AG04449 (cell line): ENCODE measurements at places on chromosomes 6 and 20.

DNA sequence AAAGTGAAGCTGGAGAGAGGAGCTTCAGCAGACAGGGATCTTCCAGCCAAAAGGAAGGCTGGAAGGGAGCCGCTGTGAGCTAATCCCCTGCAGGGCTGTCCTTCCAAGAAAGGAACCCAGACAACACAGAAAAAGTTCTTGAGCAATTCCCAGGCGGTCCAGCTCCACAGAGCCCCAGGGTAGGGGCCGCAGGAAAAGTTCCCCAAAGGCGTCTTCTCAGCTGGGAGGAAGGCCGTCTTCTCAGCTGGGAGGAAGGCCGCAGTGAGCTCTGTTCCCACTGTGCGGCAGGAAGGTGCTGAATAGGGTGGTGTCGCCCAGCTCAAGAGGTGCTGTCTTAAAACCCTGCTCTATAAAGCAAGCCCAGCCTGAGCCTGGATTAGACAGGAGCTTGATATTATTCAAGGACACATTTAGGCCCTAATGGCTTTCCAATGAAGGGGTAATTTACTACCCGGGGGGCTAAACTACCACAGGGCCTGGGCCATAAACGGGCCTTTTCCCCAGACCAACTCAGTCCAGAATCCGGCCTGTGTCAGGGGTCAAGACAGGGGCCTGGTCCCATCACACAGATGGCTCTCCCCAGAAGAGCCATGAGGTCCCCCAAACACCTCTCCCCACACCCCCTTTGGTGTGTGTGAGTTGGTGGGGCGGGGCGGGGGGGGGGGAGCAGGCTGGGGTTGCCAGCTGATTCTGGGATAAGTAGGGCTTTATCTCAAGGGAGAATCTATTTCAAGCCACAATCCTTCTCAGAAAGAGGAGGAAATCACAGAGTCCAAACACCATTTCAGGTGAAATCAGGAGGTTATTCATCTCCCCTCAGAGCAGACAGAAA is 103.6 kb downstream of the NOL4L start:
- no peak for DNase-seq

DNA sequence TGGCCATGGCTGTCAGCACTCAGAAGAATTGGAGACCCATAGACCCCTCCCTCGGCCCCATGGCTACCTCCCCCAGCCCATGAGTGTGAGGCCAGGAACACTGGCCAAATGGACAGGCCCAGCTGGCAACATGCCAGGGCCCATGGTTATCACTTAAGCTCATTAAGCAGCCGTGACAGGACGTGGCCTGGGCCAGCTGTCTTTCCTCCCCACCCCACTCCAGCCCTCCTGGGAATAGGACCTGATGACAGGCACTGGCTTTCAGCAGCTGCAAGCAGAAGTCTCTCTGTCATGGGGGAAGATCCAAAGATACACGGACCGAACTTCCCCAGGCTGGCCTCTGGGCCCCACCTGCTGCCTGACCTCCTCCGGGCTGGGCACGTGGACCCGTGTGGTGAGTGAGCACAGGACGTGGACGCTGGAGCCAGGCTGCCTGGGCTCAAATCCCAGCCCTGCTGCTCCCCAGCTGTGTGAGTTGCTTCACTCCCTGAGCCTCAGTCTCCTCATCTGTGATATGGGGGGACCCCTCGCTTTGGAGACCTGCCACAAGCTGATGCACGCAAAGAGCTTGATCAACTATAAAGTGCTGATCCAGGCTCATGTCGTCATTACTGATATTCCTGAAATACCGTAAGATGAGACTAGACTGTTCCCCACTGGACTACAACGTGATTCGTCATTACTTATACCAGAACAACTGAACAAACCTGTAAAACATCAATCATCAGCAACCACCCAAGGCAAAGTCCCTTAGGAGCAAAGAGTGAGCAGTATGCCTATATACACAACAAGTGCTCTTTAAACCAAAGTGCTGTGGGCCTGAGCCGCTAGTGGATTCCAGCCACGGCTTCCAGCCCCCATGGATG is 22.0 kb upstream of the VSTM2L start:
- no peak for DNase-seq

DNA sequence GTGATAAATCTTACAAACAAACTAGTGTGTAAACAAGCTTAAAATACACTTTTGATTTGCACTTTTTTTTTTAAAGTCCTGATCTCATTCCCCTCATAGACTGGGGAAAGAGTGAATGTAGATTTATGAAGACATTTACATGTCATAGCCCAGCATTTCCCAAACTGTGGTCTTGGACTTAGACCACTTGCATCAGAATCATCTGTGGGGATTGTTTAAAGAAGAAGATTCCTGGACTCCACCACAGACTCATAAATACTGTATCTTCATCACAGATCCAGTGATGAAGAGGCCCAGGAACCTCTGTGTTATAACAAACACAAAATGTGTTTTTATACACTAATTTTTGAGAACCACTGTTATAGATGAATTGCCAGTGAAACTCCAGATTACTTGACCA is 99.5 kb downstream of the KCNQ5 start:
- DNase-seq = no peak

GRCh38 chr6:84641076-84641475 is 123.3 kb downstream of the TBX18 start:
- no peak for DNase-seq

GRCh38 chr6:129312880-129313279 is 397.1 kb downstream of the ARHGAP18 start:
- DNase-seq = peak; percentile 54

DNA sequence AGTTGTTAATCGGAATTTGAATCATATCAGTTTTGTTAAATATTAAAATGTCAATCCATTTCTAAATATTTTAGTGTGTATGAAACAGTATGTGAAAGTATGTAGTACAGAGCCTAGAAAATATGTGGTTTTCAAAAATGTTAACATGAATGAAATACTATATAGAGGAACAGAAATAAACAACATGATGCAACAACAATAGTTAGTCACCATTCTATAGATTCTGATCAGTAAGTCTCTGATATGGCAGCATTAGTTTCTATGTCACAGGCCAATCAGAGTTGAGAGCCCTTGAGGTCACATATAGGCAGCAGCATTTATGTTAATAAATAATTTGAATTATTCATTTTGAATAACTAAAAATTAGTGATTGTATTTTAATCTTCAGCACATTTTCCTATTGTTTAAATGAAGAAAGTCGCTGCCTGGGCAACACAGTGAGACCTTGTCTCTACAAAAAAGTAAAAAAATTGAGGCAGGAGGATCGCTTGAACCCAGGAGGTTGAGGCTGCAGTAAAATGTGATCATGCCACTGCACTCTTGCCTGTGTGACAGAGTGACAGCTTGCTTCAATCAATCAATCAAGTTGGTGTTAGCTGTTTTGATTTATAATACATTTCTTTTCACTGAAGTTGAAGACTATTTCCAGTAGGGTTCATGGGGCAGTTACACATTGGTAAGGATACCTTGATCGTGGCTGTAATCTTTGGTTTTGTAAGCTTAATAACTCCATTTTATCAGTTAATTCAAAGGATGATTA is 11.5 kb upstream of the MAP3K7 start:
- no peak for DNase-seq

DNA sequence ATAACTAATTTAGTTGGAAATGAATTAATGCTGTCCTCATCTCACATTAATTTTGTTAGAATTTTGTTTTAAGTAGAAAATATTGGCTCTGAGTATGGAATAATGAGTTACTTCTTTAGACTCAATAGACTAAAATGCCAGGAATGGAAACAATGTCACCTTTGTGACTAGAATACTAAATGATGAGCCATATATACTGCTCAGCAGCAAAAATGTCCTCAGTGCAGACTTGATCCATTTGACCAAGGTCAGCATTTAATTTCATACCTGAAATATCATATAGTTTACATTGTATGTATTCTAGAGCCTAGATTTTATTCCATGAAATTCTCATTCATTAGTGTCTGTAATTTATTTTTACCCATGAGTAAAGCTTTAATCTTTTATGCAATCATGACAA is 217.7 kb downstream of the ADGRB3 start:
- DNase-seq = no peak

- DNase-seq = no peak
Observed at GRCh38 chr20:4099905-4100675, 84.7 kb upstream of the RNF24 start.

GRCh38 chr20:13202565-13202964 is 18.5 kb upstream of the ISM1 start:
- DNase-seq = no peak

DNA sequence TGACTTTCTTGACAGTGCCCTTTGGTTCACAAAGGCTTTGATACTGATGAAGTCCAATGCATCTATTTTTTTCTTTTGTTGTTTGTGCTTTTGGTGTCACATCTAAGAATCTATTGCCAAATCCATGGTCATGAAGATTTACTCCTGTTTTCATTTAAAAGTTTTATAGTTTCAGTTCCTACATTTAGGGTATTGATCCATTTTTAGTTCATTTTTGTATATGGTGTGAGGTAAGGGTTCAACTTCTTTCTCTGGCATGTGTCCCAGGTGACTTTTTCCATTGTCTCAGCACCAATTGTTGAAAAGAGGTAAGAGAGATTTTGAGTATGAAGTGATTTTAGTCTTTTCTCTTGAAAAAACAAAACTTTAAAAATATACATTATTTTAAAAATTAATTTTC is 260.6 kb downstream of the GMPR start:
- DNase-seq = no peak

- no peak for DNase-seq
Observed at GRCh38 chr6:164563924-164564323, 745.5 kb downstream of the C6orf118 start.

DNA sequence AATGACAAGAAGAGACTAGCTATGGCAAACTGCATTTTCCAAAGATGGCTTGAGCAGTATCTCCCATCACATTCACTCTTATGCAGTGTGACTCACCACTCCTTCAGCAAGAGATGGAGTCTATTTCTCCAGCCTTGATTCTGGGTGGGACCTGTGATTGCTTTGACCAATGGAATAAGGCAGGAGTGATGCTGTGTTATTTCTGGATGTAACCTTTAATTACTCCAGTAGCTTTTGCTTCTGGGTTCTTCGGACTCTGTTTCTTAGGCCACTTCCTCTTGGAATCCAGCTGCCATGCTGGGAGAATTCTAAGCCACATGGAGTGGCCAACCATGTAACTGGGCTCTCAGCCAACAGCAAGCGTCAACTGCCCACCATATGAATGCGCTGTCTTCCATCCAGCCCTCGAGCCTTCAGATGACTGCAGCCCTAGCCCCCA is 50.7 kb downstream of the TGM2 start:
- no peak for DNase-seq

- no peak for DNase-seq
Observed at GRCh38 chr6:135087403-135087802, 32.8 kb upstream of the HBS1L start.

DNA sequence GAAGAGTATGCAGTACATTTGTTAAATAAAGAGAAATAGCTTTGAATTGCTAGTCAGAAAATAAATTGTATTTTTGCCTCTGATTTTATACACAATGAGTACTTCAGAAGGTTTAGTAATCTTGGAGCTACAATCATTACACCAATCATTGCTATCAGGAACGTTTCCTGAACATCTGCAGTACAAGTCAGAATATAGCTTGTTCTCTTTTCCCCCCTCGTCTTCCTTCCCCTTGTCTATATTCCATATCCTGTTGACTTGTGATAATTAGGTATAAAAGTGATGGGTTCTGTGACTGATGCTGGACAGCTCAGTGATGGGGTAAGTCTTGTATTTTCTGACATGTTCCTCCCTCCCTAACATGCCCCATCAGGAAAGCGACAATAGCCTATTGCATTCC is 94.0 kb downstream of the AHI1 start:
- DNase-seq = no peak

- DNase-seq = no peak
Observed at GRCh38 chr6:162019349-162019748, 708.2 kb downstream of the PRKN start.

DNA sequence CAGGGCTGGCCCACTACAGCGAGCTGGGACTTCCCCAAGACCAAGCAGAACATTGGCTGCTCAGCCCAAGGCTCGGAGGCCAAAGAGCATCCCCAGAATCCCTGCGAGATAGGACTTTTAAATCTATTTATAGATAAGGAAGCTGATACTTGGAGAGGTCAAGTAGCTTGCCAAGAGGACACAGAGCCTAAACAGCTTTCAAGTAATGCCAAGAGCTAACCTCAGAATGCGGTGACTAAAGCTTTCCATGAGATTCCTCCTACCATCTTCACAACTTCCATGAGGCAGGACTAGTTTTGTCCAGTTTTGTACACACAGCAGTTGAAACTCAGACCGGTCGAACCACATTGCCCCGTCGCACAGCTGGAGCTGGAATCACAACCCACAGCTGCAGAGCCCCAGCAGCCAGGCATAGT is 168.1 kb upstream of the TOP1 start:
- DNase-seq = no peak

DNA sequence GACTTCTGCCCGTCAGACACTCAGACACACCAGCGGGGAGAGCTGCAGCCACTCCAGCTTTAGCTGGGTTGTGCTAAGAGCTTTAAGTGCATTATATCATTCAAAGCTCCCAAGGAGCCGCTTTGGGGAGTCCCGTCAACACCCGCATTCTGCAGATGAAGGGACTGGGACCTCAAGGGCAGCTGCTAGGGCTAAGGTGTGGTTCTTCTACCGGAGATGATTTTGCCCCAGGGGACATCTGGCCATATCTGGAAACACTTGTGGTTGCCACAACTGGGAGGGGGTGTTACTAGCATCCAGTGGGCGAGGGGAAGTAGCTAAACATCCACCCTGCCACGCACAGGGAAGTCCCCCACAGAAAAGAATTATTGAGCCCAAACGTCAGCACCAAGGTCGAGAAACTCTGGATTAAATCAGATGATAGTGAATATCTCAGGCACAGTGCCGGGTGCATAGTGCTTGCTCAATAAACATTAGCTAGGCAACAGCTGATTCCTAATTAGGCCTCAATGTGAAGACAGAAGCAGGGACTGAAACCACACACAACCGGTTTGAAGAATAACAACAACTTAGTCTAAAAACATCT is 29.6 kb downstream of the PMEPA1 start:
- DNase-seq = no peak

DNA sequence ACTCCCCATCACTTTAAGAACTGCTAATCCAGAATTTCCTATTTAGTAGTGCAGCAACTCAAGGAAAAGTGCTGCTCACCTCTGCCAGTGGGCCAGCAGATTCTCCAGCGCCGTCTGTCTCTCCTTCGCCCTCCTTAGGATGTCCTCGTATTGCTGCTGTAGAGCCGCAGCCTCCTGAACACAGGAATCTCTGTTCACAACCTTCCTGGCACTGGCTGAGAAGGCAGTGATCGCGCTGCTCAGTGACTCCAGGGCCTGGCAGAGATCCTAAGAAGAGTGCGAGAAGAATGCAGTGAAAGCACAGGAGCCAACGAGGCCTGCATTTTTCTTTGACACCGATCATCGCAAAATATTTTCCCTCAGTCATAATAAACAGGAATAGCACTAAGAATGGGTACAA is 209.0 kb downstream of the SYNE1 start:
- DNase-seq = no peak

- no peak for DNase-seq
Observed at GRCh38 chr6:163324688-163325389, 89.7 kb upstream of the QKI start.

- no peak for DNase-seq
Observed at GRCh38 chr20:63695424-63696305, 787 bp upstream of the TNFRSF6B start.

DNA sequence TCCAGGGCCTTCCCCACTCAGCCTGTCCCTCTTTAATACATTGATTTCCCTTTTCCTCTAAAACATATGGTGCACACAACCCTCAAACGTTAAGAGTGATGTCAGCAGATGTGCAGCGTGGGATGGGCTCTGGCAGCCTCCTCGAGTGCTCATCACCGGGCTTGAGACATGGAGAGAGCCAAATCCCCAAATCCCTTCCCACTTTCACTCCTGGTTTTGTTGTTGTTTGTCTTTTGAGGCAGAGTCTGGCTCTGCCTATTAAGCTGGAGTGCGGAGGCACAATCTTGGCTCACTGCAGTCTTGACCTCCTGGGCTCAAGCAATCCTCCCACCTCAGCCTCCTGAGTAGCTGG is 5.8 kb upstream of the PLTP start:
- DNase-seq = no peak
